Urothelium cell line (cell line): ENCODE measurements at places on chromosomes 6 and 20.

- DNase-seq: no peak
Measured at GRCh38 chr20:58294497-58295455, 14.7 kb upstream of the RAB22A start.

- no peak for DNase-seq
Measured at GRCh38 chr6:69286331-69286730, 510.5 kb downstream of the LMBRD1 start.

- no peak for DNase-seq
Measured at GRCh38 chr6:3195695-3196497, 31.6 kb downstream of the TUBB2B start.

GRCh38 chr6:41273714-41274113, 12.8 kb downstream of the TREM1 start:
- no peak for DNase-seq

GRCh38 chr6:116881236-116881635, 4.2 kb downstream of the RFX6 start:
- no peak for DNase-seq

DNA sequence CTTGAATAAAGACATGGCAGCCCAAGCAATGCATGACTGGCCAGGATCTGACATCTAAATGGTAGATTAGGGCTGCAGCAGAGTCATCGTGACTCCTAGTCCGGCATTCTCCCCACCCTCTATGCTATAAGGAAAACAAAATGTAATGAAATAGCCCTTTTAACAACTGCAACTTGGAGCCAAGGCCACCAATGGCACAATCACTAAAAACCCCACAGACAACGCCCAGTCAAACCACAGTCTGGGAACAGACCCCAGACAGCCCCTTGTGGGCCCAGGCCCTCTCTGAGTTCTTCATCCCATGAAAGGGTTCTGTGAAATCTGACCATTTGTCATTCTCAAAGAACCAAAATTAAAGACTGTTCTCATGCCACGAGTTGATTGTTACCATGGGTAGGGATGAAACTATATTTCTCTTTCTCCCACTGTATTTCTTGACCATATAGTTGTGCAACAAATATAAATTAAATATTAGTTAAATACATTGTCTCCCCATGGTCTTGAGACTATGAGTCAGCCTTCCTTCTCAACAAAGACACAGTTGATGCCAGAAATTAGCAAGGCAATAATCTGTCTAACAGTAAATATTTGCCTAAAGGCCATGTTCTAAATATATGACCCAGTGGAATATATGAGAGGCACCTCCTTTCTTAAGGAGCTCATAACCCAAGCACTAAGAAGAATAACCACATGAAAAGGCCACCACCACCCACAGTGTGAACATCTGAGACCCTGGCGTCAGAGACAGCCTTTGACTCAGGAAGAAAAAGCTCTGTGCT, 85.6 kb upstream of the SSTR4 start:
- DNase-seq: no peak

GRCh38 chr6:27630727-27631608, 158.1 kb upstream of the ZNF184 start:
- no peak for DNase-seq

DNA sequence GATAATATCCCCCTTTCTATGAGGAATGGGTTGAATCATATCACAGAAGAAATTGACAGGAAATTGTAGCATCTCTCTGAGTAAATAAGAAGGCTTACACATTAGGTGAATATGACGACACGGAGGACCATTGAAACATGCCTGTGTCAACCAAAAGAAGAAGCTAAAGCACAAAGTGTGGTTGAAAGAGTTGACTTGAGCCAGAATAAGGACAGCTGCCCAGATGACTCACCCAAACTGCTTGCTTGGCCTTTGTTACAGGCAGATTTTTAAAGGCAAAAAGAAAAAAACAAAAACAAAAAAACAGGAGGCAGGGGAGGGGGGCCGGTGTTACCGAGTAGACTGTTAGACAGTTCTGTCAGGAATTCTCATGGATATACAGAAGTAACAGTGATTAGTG, 129.8 kb upstream of the EDN1 start:
- no peak for DNase-seq

DNA sequence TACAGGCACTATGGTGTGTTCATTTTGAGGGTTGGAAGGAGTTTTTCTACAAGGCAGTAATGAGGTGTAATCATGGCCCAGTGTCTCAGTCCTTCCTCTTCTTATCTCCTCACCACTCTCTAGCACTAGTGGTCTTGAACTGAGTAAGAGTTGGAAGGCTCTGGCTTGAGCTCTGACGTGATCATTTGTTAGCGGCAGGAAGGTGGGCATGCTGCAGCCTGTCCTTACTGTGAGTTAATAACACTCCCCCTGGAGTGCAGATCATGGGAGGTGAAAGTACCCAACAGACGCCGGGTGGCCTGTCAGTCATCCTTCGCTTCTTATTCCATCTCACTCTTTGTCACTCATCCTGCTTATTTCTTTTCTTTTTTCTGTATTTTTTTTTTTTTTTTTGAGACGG, 356.9 kb downstream of the CDKAL1 start:
- DNase-seq: no peak

DNA sequence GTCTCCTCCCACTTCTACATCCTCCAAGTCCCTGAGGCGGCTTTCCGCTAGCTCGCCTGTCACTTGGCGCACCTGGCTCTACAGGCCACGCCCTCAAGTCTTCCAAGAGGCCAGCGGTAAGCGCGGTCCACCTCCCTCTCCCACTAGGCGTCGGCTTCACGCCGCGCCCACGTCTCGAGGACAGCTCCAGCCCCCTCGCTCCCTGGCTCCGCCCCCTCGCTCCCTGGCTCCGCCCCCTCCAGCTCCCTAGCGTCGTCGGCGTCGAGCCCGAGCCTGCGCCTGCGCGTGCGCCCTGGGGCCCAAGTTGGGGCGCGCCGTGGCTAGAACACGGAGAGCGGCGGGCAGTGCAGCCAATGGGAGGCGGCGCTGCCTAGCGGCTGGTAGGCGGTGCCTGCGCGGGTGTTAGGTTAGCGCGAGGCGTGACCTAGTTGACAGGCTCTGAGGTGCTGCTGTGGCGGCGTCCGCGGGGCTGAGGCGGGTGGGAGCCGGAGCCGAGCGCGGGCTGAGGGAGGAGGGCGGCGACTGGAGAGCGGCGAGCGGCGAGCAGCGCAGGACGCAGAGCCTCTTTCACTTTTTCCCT, at the start of gene MACROD2:
Gene MACROD2, plus strand, starts transcription at position 431 of the 580 bp plus-strand sequence.
- DNase-seq: peak; percentile 96

DNA sequence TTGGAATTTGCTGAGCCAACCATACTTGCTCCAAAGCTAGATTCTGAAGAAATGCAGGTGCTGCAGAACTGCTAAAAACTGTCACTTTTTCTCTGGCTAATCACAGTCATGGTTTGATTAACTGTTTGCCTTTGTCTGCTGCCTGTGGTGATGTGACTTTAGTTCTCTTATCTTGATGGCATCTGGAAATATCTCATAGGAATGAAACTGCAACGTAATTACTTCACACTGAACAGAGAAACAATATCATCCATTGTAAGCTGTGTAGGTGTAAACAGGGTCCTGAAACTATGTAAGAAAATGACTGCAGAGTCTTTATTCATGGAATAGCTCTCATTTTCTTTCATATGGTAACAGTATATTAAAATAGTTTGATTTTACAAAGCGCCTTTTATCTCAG, 721.9 kb upstream of the HS3ST5 start:
- DNase-seq: no peak

DNA sequence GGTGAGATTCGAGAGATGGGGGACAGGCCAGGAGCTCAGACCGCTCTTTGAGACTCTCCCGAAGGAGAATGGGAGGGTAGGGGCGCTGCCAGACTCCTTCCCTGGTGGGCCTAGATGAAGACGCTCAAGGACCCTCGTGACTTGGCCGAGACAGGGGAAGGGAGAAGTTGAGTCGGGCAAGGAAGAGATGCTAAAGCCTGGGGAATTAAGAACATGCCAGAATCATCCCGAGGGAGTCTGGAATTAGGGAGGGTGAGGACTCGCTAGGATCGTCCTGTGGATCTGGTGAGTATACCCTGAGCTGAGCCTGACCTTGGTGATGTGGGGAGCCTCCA, 529 bp downstream of the UBE2C start:
- DNase-seq: no peak

- DNase-seq: no peak
Measured at GRCh38 chr20:10644458-10645204, 29.2 kb downstream of the JAG1 start.

DNA sequence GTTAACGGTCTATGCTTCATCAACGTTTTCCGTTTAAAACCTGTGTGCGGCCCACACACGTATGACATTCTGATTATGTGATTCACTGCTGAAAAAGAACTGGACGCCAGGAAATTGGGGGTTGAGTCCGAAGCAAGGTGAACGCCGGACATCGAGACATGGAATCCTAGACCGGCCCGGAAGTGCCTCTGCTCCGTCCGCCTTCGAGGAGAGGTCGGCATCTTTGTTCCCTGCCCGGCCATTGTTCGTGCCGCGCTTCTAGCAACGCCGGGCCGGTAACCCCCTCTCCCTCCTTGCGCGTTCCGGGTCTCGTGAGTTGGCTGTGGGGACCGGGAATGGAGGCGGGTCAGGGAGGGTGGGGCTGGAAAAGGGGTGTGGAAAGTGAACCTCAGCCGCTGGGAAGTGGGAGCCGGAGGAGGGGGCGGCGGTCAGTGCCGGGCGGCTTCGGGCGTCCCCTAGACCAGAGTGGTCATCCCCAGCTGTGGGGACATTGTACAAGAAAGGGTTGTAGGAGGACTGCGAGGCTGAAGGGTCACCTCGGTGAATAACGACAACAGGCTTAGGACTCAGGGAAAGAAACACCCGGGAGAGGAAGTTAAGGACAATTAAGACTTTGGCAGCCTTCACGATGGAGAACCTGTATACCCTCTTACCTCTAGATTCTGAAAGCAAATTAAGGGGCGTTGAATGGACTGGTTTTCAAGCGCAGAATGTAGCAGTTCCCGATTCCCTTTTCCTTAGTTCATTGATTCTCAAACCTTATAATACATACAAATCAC, at the start of gene ZSCAN9:
Gene ZSCAN9, plus strand, starts transcription at position 220 of the 779 bp plus-strand sequence. CDS start 1,810 bp downstream, outside the sequence.
- DNase-seq: peak; percentile 86

GRCh38 chr6:89298680-89299465, 16.2 kb downstream of the GABRR2 start:
- DNase-seq: peak; percentile 20

DNA sequence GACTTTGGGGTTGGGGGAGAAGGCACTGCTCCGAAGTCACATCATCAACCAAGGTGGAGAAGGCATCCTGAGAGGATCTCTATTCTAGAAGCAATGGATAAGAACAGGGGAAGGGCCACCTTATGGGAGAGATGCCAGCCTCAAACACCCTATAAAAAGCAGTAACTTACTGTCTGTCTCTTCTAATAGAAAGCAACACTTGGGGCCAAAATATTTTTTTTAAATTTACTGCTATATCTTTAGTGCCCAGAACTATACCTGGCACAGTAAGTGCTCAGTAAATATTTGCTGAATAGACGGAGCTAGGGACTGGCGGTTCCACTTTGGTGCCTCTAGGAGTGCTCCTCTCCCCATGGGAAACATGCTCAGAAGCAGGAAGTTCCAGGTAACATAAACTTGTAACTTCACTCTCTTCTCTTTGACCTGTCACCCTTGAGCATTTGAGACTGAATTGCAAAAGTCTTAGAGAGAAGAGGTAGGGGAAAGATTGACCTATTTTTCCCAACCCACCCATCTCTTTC, 807 bp upstream of the OTOR start:
- DNase-seq: no peak

DNA sequence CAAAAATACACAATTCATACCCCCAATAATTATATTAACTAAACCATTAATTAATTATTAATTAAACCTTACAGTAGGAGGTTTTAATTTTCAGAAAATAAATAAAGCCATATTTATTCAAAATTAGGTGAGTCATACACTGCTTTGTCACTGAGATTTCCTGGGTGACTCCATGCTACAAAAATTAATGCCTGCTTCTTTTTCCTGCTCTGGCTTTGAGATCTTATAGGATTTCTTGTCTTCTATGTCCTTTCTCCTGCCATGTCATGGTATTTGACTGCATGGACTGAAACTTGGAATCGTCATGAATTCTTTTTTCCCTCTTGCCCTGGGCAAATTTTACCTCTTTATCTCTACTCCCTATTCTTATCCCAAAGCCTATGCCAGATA, 133.2 kb downstream of the PHACTR1 start:
- DNase-seq: no peak

- DNase-seq: peak; percentile 70
Measured at GRCh38 chr6:57021086-57021720, 25.3 kb upstream of the KIAA1586 start.

DNA sequence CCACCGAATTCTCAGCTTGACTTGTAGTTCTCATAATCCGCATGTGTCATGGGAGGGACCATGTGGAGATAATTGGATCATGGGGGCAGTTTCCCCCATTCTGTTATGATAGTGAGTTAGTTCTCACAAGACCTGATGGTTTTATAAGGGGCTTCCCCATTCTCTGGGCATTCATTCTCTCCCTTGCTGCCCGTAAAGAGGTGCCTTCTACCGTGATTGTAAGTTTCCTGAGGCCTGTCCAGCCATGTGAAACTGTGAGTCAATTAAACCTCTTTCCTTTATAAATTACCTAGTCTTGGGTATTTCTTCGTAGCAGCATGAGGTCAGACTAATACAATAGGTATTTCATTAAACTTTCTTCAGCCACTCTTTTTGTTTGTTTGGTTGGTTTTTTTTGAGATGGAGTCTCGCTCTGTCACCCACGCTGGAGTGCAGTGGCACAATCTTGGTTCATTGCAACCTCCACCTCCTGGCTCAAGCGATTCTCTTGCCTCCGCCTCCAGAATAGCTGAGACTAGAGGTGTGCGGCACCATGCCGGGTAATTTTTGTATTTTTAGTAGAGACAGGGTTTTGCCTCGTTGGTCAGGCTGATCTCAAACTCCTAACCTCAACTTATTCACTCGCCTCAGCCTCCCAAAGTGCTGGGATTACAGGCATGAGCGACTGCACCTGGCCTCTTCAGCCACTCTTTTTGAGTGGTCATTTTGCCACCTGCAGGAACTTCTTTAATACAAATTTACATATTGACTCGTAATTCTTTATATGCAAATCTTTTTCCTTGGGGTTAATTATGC, 36.3 kb downstream of the GSTA2 start:
- no peak for DNase-seq

- no peak for DNase-seq
Measured at GRCh38 chr20:39124064-39124463, 161.9 kb downstream of the DHX35 start.

DNA sequence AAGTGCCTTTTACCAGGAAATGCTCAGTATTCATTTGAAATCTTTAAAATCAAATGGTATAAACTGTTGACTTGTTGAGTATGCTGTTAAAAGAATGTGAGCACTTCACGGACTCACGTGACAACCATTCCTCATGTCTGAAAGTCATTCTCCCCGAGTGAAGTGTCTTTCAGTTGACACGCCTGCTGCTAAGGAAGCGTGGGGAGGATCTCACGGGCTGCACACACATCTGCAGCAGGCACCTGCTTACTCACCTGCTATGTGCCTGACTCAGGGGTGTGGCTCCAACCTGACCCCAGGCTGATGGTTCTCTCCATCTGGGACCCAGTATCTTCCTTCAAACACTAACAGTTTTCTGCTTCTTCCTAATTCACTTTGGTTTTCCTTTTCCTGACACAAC, 32.7 kb downstream of the WDR27 start:
- no peak for DNase-seq

DNA sequence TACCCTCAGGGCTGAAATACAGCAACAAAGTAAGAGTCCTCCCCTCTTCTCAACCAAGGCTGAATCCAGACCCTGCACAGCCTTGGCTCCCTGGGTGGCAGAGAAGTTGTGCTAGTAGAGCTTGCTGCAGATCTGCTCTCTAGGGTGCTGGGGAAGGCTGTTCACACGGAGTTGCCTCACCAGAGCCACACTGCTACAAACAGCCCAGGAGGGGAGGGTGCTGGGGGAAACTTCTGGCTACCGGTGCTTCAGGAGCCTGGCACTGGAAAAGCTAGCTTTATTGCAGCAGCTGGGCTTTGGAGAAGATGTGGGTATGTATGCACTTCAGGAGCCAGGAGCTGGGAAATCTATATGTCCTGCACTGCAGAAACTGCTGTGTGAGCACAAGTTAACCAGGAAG, 37.6 kb upstream of the SUPT3H start:
- no peak for DNase-seq
